EL (cell line): ENCODE measurements at places on chromosomes 7 and 10.

GRCh38 chr7:16710651-16711050 is 42.9 kb upstream of the TSPAN13 start:
- no peak for DNase-seq

- DNase-seq = peak; percentile 65
Observed at GRCh38 chr7:128879939-128880746, 17.5 kb downstream of the ATP6V1F start.

DNA sequence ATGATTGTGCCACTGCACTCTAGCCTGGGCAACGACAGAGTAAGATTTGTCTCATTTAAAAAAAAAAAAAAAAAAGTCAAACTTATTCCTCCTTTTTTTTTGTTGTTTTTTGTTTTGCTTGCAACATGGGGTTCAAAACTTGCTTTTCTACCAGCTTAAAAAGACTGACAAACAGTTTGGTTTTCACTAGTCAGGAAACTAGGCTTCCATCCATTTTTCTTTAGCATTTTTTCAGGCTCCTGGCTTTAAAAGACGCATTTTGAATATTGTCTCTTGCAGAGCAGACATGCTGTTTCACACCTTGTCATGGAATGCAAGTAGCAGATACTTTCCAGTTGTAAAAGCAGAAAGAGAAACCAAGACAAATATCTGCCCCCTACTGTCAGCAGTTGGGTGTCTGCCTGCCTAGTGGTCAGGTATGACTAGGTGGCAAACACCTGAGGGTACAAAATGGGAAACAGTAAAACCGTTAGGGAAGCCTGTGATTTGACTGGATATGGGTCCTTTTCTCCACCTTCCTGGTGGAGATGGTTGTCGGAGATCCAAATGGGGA is 139.9 kb downstream of the CCDC71L start:
- DNase-seq = no peak

GRCh38 chr10:127193125-127193524 is 3.3 kb downstream of the INSYN2A start:
- DNase-seq = peak; percentile 50

DNA sequence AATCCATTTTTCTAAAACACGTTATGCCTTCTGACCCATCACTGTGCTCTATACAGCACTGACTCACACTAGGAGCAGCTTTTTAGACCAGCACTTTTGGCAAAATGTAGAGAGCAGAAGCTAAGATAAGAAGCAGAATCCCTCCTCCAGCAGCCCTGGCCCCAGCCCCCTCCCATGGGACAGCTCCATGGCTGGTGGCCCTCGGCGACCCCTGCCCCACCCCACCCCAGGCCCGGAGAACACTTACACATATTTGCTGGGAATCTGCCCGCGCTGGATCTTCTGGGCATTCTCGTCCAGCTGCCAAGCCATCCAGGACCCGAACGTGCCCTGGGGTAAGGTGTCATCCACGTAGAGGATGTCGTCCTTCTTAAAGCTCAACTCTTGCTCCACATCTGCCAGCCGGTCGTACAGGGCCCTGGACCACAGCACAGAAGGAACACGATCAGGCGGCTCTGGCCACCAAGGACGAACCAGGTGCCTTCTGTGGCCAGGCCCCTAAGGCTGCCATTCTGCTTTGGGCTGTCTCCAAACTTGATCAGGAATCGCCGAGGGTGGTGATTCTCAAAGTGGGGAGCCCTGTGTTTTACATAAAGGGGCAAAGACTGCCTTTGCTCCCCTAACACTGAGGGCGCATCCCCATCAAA is 119.9 kb downstream of the DLG5 start:
- no peak for DNase-seq

DNA sequence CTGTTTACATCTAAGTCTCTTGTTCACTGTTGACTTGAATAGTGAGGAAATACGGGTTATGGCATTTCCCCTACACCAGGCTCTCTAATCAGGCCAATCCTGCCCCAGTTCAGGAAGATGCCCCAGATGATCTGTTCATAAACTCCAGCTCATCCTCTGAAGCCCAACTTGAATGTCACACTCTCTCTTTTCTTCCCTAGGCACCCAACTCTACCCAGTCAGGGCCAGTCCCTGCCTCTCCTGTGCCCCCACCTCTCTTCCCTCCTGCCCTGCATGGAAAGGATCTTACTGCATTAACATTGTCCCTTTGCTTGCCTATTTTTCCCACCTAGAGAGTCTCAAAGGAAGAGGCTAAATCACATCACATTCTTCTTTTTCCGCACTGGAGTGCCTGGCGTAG is 10.6 kb upstream of the TRPV6 start:
- no peak for DNase-seq

DNA sequence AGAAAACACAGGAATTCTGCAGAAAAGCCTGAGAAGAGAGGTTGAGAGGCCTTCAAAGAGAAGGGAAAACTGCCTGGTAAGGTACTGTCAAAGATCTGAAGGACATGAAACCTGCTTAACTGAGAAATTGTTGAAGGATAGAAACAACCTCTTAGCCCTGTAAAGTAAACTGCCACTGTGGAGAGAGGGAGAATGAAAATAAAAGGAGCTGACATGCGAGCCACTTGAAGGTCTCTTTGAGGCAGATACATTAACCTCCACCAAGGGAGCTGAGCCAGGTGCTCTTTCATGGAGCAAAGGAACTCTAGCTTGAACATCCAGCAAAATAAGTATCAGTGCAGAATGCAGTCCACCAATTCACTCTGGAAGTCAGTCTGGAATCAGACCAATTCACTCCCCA is 108.8 kb upstream of the FEZF1 start:
- DNase-seq = no peak

- DNase-seq = peak; percentile 90
Observed at GRCh38 chr10:33143160-33143728, 185.2 kb upstream of the ITGB1 start.

DNA sequence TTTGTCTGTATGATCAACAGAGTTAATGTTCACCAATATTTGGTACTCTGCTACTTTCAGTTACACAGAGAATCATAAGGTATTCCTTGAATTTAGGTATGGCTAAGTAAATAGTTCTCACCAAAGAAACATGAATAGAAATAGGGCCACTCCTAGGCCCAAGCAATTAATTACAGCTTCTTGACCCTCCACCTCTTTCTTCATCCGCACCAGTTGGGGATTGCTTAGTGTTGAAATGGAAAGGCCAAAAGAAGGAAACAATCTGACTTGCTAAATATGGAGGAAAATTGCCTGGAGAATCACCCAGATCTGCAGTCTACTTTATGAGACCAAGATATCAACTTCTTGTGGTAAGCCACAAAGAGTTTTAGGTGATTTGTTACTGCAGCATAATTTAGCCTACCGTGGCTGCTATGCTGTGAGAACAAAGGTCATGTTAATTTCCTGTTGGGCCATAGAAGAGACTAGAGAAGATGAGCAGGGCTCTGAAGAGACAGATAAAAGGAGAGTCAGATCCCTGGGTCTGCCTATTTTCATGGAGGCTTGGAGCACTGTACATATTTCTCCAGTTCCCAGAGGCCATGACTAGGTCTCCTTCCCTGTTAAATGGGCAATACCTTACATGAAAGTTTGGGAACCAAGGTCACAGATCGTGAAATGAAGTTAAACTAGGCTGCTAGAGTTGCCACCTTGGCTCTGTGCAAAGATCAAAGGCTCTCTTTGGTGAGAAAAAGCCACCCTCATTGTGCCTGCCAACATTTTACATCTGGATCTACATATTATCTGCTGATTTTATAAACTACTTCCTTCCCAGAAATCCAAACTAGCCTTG is 93.3 kb upstream of the GDF10 start:
- DNase-seq = no peak

DNA sequence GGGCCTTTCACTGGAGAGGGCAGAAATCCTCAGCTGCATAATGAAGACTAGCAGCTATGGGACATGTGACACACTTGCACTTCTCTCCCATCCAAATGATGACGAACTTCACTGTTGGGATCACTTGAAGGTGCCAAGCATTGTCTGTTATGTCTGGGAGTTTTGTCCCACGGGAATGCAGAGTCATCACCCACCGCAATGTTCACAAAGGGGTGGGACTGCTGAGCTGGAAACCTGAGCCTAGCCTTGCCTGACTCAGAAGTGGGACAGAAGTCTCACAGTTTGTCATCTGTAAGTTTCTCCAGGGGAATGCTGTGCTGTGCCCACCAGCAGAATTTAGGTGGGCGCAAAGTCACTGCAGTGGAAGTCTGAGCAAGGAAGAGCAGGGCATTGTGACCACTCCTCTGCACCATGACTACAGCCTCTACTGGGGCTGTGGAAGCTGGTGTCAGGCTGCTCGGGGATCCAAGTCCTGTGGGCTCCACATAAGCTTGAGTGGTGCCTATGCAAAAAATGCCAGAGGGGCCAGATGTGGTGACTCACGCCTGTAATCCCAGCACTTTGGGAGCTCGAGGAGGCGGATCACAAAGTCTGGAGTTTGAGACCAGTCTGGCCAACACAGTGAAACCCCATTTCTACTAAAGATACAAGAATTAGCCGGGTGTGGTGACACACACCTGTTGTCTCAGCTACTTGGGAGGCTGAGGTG is 472.0 kb upstream of the CNTNAP2 start:
- no peak for DNase-seq

DNA sequence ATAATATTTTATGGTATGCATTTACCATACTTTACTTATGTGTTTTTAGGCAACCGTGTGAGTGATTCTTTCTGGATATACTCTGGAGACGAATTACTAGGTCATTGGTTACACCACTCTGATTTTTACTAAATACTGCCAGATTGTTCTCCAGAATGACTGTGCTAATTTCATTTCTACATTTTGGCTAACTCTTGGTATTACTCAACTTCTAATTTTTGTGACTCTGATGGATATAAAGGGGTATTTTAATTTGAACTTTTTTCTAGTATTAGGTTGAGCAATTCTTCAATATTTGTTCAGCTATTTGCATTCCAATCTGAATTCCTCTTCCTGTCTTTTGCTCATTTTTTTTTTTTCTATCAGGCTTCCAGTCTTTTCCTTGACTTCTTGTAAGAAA is 223.6 kb downstream of the MDFIC start:
- no peak for DNase-seq

DNA sequence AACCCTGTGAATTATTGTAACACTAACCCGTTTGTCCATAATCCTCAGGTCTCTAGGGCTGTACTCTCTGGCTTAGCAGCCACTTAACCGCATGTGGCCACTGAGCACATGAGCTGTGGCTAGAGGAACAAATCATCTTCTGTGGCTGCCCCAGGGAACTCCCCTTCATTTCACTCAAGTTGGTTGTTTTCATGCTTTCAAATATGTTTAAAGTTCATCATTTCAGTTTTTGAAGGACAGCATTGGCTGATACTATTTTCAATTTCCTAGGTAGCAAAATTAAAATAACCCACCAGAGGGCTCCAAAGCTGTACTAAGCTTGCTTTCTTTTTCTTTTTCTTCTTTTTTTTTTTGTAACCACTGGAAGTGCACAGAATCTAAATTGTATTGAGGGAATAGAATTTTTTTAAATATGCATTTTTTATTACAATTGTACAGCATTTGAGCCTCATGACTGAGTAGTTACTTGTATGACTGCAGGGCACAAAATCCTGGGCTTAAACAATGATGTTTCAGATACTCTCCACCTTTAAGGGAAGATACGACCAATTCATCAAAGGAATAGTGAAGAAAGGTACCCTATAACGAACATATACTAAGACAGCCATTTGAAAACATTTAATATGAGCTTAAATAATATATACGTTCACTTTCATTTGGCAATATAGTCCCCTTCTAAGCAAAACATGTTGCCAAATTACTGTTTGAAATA is 38.6 kb downstream of the MRC1 start:
- peak; percentile 37 for DNase-seq
